ENCODE measurements at places on chromosomes 3 and 15.

DNA sequence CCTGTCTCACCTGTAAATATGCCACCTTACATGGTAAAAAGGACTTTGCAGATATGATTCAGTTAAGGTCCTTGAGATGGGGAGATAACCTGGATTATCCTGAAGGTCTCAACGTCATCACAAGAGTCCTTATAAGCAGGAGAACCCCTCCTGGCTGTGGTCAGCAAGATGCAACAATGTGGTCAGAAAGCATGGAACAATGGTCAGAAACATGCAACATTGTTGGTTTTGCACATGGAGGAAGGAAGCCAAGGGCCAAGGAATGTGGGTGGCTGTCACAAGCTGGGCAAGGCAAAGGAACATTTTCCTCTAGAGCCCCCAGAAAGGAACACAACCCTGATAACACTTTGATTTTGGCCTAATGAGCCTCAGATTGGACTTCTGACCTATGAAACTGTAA lies 9.4 kb upstream of the SUMF1 start:
- DNase-seq, result no peak

DNA sequence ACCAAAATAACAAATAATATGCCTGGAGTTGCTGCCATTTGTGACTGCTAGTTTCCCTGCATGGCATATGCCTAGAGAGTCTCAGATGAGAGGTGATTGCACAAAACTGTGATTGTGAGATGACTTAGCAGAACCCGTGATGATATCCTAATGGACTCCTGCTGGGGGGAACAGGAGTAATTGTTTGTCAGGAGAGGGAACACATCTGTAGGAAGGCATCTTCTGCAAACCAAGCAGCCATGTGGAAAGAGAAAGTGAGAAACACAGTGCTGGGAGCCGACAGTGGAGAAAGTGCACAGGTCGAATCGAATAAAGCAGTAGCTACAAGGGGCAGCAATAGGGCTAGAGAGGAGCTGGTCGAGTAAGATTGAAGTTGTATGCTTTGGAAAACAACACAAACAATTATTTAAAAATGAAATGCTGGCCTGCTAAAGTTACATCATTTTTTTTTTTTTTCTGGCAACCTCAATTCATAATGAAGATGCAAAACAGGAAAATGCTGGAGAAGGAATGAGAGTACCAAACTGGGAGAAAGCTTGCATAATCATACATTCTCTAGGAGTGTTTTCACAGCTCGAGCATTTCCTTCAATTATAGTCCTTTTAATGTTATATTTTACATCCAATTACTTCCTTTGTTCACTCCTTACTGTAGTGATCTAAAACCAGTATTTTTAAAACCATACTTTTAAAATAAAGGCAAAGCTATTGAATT lies 494.2 kb upstream of the AGTR1 start:
- no peak for DNase-seq

GRCh38 chr3:193621127-193621526 lies 28.1 kb downstream of the OPA1 start:
- DNase-seq, result no peak

- DNase-seq, result no peak
Observed at GRCh38 chr3:162034368-162034767, 537.8 kb downstream of the OTOL1 start.

GRCh38 chr3:179079537-179079936 lies 7.9 kb upstream of the ZMAT3 start:
- DNase-seq, result no peak

DNA sequence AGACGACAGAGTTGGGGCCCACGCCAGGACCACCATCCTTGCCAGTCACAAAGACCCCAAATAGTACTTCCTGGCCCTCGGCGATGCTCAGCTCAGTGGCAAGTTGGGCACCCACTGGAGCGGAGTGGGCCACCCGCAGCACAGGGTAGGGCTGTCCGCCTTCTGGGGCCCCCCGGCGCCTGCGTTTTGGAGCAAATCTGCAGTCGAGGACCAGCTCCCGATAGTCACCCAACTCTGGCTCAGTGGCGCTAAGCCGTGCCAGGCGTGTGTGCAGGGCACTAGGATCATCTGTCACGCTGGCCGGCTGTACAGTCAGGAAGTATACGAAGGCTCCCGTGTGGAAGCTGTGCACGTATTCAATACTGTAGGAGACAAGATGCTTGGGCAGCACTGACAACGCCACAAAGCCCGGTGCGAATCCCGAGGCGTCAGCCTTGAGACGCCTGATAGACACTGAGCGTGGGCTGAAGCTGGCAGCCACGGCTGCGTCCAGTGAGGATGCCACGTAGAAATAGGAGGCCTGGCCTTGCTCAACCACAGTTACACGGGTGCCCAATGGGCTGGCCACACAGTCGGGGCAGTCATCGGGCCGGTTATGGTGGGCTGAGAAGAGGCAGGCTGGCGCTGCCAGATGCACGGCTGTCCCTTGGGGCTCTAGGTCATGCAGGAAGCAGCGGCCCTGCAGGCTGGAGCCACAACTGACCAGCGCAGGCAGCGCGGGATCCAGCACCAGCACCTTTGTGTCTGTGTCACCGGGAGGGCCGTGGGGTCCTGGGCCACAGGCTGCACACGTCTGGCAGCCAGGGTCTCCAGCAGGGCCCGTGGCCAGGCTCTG lies 945 bp downstream of the MST1R start:
- DNase-seq, result no peak

DNA sequence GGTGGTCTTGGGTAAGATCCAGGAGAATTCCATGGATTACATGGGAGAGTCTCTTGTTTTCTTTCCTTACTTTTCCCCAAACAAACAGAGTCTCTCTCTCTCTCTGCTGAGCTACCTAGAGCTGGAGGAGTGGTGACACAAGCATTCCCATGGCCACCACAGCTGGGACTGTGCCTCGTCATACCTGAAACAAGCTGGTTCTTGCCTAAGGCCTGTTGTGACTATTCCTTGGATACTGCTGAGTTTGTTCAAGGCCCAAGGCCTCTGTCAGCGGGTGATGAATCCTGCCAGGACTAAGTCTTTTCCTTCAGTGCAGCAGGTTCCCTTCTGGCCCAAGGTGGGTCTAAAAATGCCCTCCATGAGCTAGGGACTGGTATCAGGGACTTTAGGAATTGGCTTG lies 378.1 kb upstream of the ZNF385D start:
- no peak for DNase-seq

DNA sequence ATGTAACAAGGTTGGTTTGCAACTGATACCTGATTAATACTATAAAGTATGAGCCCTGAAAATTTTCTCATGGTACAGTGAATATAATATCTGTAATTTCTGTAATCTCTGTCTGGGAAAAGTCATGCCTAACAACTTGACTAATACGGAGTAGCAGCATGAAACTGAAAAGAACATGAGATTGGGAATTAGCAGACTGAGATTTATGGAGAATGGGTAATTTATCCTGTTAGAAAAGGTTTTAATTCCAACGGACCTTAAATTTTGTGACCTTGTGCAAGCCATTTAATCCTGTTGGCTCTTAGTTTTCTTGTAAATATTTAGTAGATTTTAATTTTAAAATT lies 90.2 kb upstream of the CMC1 start:
- DNase-seq, result no peak

- no peak for DNase-seq
Observed at GRCh38 chr15:55344206-55344605, 25.2 kb downstream of the PIGB start.

DNA sequence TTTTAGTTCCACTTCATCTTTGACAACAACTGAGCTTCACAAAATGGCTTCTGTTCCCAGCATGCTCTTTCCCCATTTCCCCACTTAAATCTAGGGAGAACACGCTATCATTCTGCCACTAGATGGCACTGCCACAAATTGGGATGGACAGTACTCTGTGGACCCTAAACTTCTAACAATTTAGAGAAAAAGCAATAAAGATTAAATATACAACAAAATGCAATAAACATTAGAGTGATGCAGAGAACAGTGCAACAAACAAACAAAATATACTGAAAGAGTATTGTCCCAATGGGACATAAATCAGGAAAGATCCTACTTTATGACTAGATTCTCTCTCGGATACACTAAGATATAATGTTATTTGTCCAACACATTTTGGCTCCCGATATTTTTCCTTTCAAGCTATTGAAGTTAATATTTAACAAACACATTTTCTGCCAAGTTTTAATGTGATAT lies 169.7 kb upstream of the TMCO5A start:
- no peak for DNase-seq

GRCh38 chr3:52237657-52238172 lies 1.2 kb downstream of the TWF2 start:
- DNase-seq, result no peak

DNA sequence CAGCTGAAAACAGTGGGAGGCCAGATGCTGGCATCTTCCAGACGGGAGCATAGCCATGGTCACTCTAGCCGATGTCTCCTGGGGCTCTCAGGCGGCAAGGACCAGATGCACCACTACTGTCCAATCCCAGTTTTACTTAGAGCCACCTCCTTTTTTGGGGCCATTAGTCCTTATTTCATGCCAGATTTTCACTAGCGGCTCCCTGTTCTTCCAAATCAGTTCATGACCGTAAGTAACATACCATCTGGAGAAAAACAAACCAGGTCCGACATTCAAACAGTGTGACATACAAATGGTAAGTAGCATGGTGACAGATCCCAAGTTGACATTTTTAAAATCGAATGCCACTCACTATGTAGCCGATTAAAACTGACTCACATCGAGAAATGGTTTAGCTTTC lies 4.1 kb upstream of the MAP6D1 start:
- DNase-seq, result no peak

All from SHP77 (cell line).